Uterus (tissue), 4 donors: ENCODE measurements at places on chromosomes 13 and 19. TPM values are rescaled to one million over a fixed set of nuclear protein-coding genes. Genes with fewer than 3 reads are reported as not detected.

The KCNN1 gene
- total RNA-seq: not detected

The NLRP7 gene
- not detected for total RNA-seq

The ZNF773 gene
- 34.3 TPM for total RNA-seq

The CCDC169 gene
- 1.5 TPM for total RNA-seq

The IGSF23 gene
- total RNA-seq: not detected

The PSG2 gene
- not detected for total RNA-seq

The TPTE2 gene
- not detected for total RNA-seq

The LSM14A gene
- 161 TPM for total RNA-seq

- no peaks in the 10 kb centered on the region for H3K27me3 ChIP-seq
- H3K36me3 ChIP-seq: no peaks in the 10 kb centered on the region
- H3K4me3 ChIP-seq: no peak overlapping the region
- DNase-seq: no peak
These were observed 186.2 kb upstream of the GPR12 start for GRCh38 chr13:26946684-26947343.

GRCh38 chr19:10111405-10111811 lies at the start of gene P2RY11:
P2RY11 (plus strand) TSS chr19:10111693; CDS start chr19:10111722, 29 bp downstream.
- DNase-seq: no peak
- no peaks in the 10 kb centered on the region for H3K27me3 ChIP-seq
- H3K4me1 ChIP-seq: peaks cover 5% of the 10 kb centered on the region
- H3K27ac ChIP-seq: no peak within 1 kb of the TSS
- H3K36me3 ChIP-seq: no peaks in the 10 kb centered on the region

- H3K36me3 ChIP-seq: no peaks in the 10 kb centered on the region
- H3K27me3 ChIP-seq: no peaks in the 10 kb centered on the region
- DNase-seq: no peak
- no peaks in the 10 kb centered on the region for H3K4me1 ChIP-seq
- H3K27ac ChIP-seq: no peak overlapping the region
These were observed 133.1 kb downstream of the MAB21L1 start for GRCh38 chr13:35343417-35343816.

- H3K4me1 ChIP-seq: no peaks in the 10 kb centered on the region
- H3K36me3 ChIP-seq: no peaks in the 10 kb centered on the region
- no peak overlapping the region for H3K27ac ChIP-seq
- no peak overlapping the region for H3K4me3 ChIP-seq
These were observed 10.6 kb downstream of the CALM3 start for GRCh38 chr19:46611776-46612175.

- H3K27me3 ChIP-seq: peaks cover 11% of the 10 kb centered on the region
- H3K4me1 ChIP-seq: no peaks in the 10 kb centered on the region
- no peak for DNase-seq
- no peak overlapping the region for H3K27ac ChIP-seq
- no peaks in the 10 kb centered on the region for H3K36me3 ChIP-seq
These were observed 1.2 kb downstream of the CELF5 start for GRCh38 chr19:3225677-3226093.

GRCh38 chr13:80923907-80924306 lies 583.0 kb upstream of the SPRY2 start:
- DNase-seq: no peak
- H3K36me3 ChIP-seq: no peaks in the 10 kb centered on the region
- no peak overlapping the region for H3K4me3 ChIP-seq
- no peaks in the 10 kb centered on the region for H3K27me3 ChIP-seq
- H3K4me1 ChIP-seq: no peaks in the 10 kb centered on the region
- H3K27ac ChIP-seq: no peak overlapping the region

DNA sequence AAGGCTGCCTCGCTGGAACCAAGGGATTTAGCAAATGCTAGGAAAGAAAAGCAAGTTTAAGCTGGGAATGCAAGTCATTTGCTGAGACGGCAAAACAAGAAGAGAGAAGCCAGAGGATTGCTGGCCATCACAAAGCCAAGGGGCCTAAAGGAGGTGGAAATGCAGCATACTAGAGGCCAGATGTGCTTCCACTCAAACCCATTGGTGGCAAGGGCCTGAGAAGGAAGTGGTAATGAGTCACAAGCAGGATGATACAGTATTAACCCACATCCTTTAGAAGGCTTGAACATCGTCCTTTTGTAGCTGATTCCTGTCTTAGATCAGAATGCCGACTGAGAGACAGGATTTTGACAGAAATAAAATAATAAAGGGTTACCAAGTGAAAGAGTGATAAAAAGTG lies 68.2 kb downstream of the ITGBL1 start:
- no peak for DNase-seq
- H3K36me3 ChIP-seq: no peaks in the 10 kb centered on the region
- H3K27me3 ChIP-seq: no peaks in the 10 kb centered on the region
- no peaks in the 10 kb centered on the region for H3K4me1 ChIP-seq

GRCh38 chr19:18603255-18603957 lies 3.2 kb downstream of the CRLF1 start:
- no peak overlapping the region for H3K4me3 ChIP-seq
- no peaks in the 10 kb centered on the region for H3K36me3 ChIP-seq
- no peak for DNase-seq
- H3K4me1 ChIP-seq: peaks cover 19% of the 10 kb centered on the region

DNA sequence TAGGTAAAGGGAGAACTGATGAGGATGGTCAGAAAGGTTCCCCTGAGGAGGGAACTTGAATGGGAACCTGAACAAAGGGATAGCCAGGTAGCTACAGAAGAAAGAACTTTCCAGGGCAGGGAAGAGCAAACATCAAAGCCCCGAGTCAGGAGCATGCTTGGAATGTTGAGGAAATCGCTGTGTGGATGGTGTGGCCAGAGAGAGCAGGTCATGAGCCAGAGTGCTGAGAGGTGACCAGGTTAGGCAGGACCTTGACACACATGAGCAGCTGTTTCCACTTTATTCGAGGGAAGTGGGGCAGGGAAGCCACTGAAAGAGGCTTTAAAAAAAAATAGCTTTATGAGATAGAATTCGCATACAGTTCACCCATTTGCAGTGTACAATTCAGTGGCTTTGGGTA lies 4.4 kb downstream of the RAB8A start:
- no peak overlapping the region for H3K27ac ChIP-seq
- no peak overlapping the region for H3K4me3 ChIP-seq
- H3K36me3 ChIP-seq: no peaks in the 10 kb centered on the region
- peaks cover 7% of the 10 kb centered on the region for H3K4me1 ChIP-seq

GRCh38 chr13:50033725-50034124 lies 18.5 kb downstream of the KCNRG start:
- H3K36me3 ChIP-seq: no peaks in the 10 kb centered on the region
- H3K4me3 ChIP-seq: no peak overlapping the region
- DNase-seq: no peak
- no peak overlapping the region for H3K27ac ChIP-seq

DNA sequence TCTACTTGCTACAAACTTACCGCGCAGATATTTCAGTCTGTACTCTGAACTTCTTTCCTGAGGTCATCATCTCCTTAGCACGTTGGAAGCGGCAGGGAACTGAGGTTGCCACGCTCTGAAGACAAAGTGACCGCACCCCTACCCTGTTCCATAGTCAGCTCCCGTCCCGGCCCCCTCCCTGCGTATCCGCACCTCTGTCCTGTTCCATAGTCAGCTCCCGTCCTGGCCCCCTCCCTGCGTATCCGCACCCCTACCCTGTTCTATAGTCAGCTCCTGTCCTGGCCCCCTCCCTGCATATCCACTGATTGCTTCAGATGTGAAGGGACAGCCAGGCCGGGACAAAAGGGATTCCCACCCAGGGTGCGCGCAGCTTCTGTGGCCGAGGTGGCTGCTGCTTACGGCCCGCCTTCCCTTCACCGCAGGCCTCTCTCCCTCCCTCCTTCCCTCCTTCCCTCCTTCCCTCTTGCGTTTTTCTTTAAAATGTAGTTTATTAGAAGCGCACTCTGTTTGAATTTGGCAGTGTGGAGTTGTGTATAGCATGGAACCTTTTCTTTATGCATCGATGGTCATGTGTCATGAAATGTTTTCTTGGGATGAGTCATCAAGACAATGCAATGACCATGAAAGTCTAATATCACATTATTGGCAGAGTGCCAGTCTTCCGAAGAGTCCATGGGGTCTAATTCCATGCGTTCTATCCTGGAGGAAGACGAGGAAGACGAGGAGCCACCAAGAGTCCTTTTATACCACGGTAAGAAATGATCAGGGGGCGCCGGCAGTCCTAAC lies 21.9 kb upstream of the NDUFS7 start:
- peak overlapping the region; percentile 71 for H3K27ac ChIP-seq
- H3K36me3 ChIP-seq: no peaks in the 10 kb centered on the region
- H3K27me3 ChIP-seq: no peaks in the 10 kb centered on the region
- peak overlapping the region; percentile 14 for H3K4me3 ChIP-seq

- H3K27ac ChIP-seq: no peak overlapping the region
- H3K36me3 ChIP-seq: no peaks in the 10 kb centered on the region
- no peak for DNase-seq
- no peaks in the 10 kb centered on the region for H3K27me3 ChIP-seq
- H3K4me1 ChIP-seq: no peaks in the 10 kb centered on the region
These were observed 46.0 kb downstream of the RGCC start for GRCh38 chr13:41503356-41503755.

DNA sequence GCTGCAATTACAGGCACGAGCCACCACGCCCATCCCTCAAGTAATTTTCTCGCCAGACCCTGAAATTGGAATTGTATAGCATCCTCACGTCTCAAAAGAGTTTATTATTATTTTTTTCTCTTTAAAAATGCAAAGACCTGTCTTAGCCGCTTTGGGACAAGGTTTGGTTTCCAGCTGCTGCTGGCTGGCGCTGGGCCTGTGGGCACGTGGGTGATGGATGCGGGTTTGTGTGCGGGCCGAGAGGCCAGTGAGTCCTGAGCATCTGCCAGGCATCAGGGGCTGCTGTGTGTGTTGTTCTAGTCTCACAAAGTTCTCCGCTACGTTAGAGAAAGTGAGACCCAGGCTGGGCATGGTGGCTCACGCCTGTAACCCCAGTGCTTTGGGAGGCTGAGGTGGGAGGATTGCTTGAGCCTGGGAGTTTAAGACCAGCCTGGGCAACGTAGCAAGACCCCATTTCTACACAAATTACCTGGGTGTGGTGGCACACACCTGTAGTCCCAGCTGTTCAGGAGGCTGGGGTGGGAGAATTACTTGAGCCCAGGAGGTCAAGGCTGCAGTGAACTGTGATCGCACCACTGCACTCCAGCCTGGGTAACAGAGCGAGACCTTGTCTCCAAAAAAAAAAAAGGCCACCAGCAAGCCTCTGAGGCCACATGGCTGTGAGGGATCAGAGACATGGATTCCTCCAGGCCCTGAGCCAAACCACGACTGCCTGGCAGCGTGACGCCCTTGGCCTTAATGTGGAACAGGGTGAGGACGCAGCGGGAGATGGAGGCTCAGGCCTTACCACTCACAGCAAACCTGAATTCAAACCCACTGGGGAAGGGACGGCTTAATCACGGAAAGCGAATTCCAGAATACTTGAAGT lies 4.7 kb upstream of the TMPRSS9 start:
- H3K27ac ChIP-seq: no peak overlapping the region
- no peaks in the 10 kb centered on the region for H3K36me3 ChIP-seq
- no peaks in the 10 kb centered on the region for H3K27me3 ChIP-seq

- no peak overlapping the region for H3K27ac ChIP-seq
- DNase-seq: no peak
- H3K4me1 ChIP-seq: no peaks in the 10 kb centered on the region
- no peaks in the 10 kb centered on the region for H3K36me3 ChIP-seq
- no peak overlapping the region for H3K4me3 ChIP-seq
These were observed 13.9 kb downstream of the WTIP start for GRCh38 chr19:34495416-34495815.
